Stomach (tissue), 19 donors: ENCODE measurements at places on chromosomes 1 and 21. TPM values are rescaled to one million over a fixed set of nuclear protein-coding genes. Genes with fewer than 3 reads are reported as not detected.

TNFSF4 gene
- 2.2 TPM for total RNA-seq

EPHA10 gene
- 2.8 TPM for total RNA-seq

MARK1 gene
- 12.7 TPM for total RNA-seq

TACSTD2 gene
- total RNA-seq: 41.1 TPM

ATP6V1G3 gene
- not detected for total RNA-seq

KRTAP19-1 gene
- total RNA-seq: not detected

KIRREL1 gene
- 14.3 TPM for total RNA-seq

UMODL1 gene
- not detected for total RNA-seq

CDK18 gene
- total RNA-seq: 57.2 TPM

DHRS3 gene
- 15.1 TPM for total RNA-seq

DNA sequence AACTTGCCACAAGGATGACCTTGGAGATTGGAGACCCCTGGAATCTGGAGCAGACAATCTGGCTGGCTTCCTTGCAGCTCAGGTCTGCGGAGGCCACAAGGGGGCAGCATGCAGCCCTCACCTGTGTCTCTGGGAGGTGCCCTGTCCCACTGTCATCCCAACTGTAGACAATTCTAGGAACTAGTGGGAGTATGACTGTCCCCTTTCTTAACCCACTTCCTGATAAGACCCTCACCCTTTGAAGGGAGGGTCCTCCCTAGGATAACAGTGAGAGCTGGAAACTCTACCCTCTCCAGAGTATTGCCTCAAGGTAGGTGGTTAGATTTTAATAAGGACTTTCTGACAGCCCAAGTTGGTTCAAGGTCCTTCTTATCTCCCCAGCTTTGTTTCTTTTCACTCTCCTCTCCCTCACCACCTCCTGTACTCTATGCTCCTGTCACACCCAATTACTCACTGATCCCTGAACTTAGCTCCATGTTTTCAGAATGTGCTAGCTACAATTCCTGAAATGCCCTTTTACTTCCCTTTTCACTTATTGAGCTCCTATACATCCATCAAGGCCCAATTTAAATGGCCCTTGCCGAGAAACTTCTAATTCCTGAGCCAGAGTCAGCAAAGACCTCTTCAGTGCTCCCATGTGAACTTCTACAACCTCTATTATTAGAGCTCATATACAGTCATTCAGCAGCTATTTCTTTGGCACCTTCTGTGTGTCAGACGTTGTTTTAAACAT is 9.2 kb upstream of the KCNQ4 start:
- peak; percentile 66 for DNase-seq

- DNase-seq: no peak
Measured at GRCh38 chr1:30609999-30610345, 113.4 kb downstream of the MATN1 start.

DNA sequence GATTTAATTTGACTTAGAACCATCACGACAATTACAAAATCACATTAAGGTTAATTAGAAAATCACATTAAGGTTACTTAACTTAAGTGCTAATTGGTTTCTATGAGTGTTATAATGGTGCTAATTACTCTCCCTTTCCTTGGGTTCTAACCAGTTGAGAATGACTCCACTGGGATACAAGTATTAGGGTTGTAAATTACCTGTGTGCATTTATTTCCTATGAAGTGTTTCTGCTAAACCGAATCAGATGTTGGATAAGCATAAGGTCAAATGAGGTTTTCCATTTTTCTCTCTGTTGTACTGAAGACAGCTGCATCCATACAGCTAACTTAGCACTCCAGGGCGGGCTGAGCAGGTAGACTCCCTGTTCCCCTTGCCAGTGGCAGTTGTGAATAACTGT is 610.3 kb upstream of the TMPRSS15 start:
- no peak for DNase-seq

GRCh38 chr1:214640431-214641213 is 37.6 kb downstream of the CENPF start:
- DNase-seq: no peak

GRCh38 chr1:90534116-90534515 is 183.0 kb downstream of the BARHL2 start:
- DNase-seq: no peak

- no peak for DNase-seq
Measured at GRCh38 chr1:61078618-61079295, 3.6 kb upstream of the NFIA start.

DNA sequence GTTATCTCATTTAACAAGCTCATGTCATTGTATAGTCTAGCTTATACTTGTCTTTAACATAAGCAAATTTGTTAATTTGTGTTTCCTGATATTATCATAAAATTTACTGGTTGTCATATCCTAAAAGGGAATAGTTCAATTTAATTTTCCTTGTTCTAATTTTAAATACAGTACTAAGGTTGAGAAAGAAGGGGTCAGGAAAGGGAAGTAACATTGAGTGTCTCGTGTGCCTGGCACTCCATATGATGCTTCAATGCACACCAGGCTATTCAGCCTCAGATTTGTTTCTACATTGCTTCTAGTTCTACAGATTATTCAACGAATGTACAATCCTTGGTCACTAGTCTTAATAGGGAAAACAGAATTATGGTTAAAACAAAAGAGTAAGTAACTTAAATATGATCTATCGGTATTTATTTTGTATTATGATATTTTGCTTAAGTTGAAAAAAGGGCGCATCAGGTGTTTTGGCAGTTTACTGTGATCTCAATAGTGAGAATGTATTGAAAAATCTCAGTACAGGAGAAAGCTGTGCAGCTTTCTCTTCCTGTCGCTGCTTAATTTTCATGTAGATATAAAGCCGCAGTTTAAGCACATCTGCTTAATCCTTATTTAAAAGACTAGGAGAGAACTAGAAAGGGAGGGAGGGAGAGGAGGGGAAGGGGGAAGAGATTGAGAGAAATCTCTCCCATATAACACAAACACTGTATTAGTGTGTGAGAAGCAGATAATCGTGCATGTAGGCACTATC is 13.0 kb downstream of the PTPRC start:
- no peak for DNase-seq

GRCh38 chr1:2859881-2860430 is 58.5 kb upstream of the TTC34 start:
- DNase-seq: no peak

DNA sequence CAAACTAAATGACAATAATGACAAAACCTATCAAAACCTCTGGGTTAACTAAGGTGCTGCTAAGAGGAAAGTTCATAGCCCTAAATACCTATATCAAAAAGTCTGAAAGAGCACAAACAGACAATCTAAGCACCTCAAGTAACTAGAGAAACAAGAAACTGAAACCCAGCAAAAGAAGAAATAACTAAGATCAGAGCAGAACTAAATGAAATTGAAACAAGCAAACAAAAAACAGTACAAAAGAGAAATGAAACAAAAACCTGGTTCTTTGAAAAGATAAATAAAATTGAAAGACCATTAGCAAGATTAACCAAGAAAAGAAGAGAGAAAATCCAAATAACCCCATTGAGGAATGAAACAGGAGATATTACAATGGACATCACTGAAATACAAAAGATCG is 44.8 kb upstream of the KIAA0040 start:
- no peak for DNase-seq

DNA sequence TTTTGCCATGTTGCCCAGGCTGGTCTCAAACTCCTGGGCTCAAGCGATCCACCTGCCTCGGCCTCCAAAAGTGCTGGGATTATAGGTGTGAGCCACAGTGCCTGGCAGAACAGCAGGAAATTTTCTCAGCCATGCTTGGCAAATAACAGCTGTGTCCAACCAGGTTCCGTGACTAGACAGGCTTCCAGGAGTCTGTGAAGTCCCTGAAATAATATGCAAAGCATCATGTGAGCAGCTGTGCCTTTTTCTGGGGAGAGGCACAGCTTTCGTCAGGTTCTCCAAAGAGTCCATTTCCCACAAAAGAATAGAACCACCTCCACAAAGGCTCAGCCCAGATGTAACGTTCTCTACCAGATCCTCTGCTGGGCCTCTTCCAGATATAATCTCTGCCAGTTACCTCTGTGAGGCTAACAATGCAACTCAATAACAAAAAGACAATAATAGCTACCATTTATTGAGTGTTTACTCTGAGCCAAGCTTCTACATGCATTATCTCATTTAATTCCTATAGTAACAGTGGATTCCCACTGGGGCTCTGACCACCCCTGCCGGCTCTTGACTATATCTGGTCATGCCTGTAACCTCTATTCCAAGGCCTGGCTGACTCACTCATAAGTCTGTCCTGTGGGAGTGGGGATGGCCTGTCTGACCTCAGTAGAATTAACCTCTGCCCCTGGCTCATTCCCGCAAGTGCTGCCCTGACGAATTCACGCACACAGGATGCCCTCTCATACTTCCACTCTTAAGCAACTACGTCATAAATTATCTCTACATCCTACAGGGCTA is 4.0 kb upstream of the NKAIN1 start:
- DNase-seq: peak; percentile 12
